ENCODE measurements at places on chromosomes 7 and 10.

- no peak for DNase-seq
These were observed 500.1 kb upstream of the PHF14 start for GRCh38 chr7:10473569-10473968.

GRCh38 chr10:123565691-123566660 lies 100.2 kb upstream of the GPR26 start:
- DNase-seq = no peak

GRCh38 chr7:141534757-141535737 lies 16.2 kb upstream of the AGK start:
- no peak for DNase-seq

GRCh38 chr7:24216576-24217125 lies 67.3 kb upstream of the NPY start:
- no peak for DNase-seq

DNA sequence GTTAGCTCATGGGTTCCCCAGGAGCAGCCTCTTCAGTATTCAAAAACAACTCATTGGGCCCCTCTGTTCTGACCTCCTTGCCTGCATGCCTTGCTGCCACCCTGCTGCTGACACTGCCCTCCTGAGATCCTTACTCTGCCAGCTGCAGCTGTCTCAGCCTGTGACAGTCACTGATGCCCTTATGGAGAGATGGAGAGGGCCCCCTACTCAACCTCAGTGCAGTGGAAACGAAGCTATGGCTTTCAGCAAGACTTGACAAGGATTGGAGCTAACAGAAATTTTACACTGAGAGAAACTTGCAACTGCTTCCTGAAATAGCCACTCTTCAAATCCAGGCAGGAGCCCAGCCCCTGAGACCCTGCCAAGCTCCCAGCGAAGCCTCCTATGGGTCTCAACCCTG lies 678.3 kb upstream of the C7orf33 start:
- no peak for DNase-seq

DNA sequence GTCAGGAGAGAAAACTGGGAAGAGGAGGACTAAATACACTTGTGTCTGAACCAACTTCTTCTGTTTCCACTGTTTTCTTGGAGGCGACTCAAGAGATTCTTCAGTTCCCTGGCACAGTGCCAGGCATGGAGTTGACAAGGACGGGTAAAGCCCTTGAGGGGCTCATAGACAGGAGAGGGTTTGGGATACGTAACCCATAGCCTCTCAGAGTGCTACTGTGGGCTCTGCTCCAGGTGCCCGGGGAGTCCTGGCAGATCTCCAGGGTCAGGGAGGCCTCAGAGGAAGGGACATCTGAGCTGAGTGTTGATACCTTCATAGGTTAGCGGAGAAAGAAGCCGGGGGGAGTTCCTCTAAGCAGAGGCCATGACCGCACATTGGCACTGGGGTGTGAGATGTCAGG lies 42.0 kb downstream of the GALNT17 start:
- no peak for DNase-seq

GRCh38 chr7:139669106-139670061 lies 108.4 kb downstream of the HIPK2 start:
- no peak for DNase-seq

DNA sequence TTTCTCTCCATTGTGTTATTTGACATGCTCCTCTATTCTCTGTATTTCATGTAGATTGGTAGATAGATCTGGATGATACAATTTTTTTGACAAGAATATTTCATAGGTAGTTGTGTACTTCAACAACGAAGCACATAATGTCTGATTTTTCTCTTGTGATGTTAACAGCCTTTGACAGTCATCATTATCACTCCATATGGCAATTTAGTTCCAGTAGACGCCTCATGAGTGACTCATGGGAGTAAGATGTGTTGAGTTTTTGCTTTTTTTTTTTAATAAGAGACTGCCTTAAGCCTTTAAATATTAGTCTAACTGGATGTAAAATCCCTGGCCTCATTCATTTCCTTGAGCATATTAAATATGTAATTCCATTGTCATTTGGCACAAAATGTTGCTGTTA lies 123.5 kb upstream of the ZNF32 start:
- DNase-seq = no peak

- peak; percentile 41 for DNase-seq
These were observed 11.6 kb upstream of the DNMBP start for GRCh38 chr10:100021322-100021721.

DNA sequence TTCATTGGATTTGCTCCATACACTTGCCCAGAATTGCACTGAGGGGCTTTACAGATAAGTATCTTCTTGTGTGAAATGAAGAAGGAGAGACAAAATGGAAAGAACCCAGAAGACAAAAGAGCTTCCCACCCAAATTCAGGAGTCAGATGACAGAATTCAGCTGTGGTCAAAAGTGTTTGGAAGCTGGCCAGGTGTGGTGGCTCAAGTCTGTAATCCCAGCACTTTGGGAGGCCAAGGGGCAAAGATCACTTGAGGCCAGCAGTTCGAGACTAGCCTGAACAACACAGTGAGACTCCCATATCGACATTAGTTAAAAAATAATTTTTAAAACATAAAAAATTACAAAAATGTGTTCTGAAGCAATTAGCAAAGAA lies 27.1 kb downstream of the DUSP5 start:
- DNase-seq = no peak

GRCh38 chr7:936386-937054 lies 18.0 kb downstream of the ADAP1 start:
- DNase-seq = no peak

DNA sequence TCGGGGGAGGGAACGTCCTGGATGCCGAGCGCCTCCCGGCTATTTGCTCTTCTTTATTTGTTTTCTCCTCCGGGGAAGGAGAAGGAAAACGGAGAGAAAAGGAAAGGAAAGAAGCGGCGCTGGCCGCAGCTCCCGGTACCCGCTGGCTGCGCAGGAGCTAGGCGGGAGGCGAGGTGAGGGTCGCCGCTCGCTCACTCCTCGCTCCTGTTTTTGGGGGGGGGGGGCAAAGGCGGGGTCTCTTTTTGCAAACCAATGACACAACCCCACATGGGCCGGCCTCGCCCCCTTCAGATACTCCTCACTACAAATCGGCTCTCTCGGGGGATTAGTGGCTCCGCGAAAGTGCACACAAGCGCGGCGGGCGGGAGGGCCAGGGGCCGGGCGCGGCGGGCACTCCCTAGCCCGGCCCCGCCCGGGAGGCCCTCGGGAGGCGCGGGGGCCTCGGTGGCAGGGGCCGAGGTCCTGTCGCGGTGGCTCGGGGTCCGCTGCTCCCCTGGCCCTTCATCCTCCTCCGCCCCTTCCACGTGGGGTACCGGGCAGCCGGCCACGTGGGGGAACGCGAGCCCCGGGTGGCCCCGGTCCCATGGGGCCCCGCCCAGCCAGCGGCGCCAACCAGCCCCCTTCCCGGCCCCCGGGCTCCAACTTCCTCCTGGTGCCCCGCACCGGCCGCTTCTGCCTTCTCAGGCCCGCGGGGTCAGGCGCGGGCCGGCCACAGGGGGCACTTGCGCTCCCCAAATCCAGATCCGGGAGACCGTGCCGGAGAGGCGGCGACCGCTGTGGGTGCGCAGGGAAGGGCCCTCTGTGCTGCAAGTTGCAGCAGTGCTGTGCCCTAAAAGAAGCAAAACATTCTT lies 718 bp upstream of the CTBP2 start:
- DNase-seq = peak; percentile 57

Measured in NCI-H1092 treated with DMSO at 0.1 percent for 48 hours (cell line).